ENCODE measurements at places on chromosomes 2 and 18.

DNA sequence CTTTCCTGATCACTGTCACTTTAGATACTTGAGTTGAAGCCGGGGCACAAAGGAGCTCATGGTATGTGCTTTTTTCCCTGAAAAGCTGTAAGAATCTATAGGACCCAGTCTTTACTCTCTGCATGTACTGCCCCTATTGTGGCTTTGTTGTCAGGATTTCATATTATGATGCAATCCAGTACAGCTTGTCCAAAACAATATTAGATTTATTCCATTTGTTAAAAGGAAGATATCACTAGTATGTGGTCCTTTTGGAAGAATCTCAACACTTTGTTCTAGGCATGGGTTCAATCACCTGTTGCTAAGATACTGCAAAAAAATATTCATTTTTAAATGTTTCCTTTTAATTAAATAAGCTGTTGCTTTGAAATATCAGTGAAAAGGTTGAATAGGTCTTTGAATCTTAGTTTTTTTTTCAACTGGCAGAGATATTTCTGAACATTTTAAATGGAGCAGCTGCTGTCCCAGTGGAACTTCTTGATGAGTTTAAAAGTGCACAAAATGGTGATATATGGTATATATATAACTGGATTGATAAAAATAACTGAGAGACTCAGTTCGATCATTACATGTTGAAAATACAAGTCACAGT, 256.6 kb upstream of the NT5C1B start:
- DNase-seq: no peak

DNA sequence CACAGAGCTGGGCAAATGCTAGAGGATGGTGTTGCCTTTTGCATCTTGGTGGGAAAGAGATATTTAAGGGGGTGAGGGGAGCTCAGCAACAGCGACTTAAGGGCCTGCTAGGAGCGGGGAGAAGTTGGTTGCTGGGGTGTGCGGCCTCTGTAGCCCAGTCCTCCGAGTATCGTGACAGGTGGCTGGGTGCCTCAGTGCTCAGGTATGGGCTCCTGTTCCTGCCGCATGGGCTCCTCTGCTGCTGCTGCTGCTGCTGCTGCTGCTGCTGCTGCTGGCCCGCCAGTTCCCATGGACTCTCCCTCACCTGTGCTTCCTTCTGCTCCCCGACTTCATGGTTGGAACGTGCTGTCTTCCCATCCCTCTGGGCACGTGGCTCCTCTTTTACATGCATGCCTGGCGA, 22.0 kb downstream of the AGAP1 start:
- DNase-seq: no peak

GRCh38 chr2:73614105-73614504, 28.1 kb downstream of the NAT8 start:
- no peak for DNase-seq

GRCh38 chr2:219441451-219442255, 7.0 kb downstream of the SPEG start:
- DNase-seq: peak; percentile 21

DNA sequence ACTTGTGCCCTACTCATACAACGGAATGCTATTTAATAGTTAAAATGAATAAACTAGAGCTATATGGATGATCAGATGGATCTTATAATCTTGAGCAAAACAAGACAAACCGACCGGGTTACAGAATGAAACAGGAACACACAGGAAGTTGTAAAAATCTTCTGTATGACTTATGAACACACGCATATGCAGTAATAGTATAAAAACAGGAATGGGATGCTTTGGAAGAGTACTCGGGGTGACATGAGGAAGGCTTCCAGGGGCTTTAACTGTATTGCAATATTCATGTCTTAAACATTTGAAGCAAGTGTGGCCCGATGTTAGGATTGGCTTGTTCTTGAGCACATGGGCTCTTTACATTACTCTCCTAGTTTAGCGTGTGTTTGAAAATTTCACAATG, 14.9 kb upstream of the E2F6 start:
- DNase-seq: no peak

- DNase-seq: no peak
Observed at GRCh38 chr2:34785206-34785785, 1186.2 kb upstream of the FAM98A start.

DNA sequence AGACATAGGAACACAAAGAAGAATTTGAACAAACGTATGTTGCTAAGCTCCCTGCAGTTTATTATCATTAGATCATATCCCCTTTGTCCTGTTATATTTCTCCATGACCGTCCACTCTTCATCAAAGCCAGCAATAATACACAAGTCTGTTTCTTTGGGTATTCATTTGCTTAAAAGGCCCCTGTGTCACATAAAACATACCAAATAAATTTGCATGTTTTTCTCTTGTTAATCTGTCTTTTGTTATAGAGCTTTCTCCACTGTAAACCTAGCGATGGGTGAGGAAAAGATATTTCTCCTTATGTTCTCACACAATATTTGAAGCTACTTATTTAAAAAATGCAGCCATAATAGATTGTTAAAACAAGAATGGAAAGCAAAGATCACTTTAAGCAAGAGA, 42.9 kb upstream of the REL start:
- DNase-seq: no peak

Data from stimulated activated CD8-positive, alpha-beta memory T cell treated with anti-CD3 and anti-CD28 coated beads, Interleukin-4, amount 100 ng/mL, for 4 hours (primary cell).